ENCODE measurements at places on chromosomes 16 and 17.

DNA sequence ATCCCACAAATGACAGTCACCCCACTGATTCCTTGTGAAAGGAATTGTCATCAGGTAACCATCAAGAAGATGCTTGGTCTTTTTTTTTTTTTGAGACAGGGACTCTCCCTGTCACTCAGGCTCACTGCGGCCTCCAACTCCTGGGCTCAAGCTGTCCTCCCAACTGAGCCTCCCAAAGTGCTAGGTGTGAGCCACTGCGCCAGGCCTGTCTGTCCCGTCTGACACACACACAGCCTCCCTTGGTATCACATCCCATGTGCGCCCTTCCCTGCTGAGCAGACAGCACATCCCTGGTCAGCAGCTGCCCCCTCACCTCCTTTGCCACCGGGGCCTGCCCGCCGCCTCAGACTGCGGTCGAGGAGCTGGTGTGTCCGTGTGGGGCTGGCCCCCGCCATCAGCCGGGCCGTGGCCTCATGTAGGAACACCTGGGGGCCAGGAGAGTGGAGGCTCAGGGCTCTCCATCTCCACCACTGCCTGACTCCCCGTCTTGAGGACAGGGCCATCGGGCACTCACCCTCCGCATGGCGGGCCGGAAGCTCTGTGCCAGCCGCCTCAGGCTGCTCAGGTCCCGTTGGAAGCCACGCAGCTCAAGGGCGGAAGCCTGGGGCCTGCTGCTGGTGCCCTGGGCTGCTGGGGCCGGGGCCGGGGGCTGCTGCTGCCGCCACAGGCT lies 23.6 kb downstream of the SREBF1 start:
- no peak overlapping the region for H3K4me3 ChIP-seq
- H3K27me3 ChIP-seq: no peaks in the 10 kb centered on the region
- peaks cover 26% of the 10 kb centered on the region for H3K4me1 ChIP-seq
- peak overlapping the region; percentile 58 for H3K27ac ChIP-seq
- DNase-seq: no peak

DNA sequence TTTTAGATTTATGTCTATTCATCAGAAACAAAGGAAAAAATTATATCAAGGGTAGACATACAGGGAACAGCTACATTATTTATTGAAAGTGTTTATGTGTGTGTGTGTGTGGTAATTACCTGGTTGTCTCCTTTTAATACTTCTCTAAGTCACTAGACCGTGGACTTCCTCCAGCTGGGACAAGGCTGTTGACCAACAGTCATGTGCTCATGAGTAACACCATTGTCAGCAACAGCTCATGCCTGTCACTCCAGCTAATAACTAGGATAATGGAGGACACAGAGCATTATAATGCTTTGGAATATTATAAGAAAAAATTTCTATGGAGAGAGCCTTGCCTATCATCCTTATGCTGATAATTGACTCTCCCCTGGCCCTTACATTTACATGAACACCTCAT lies 125.3 kb upstream of the SALL1 start:
- no peaks in the 10 kb centered on the region for H3K36me3 ChIP-seq
- no peak overlapping the region for H3K4me3 ChIP-seq
- no peaks in the 10 kb centered on the region for H3K27me3 ChIP-seq
- H3K27ac ChIP-seq: no peak overlapping the region
- no peak for DNase-seq

- no peak for DNase-seq
- no peaks in the 10 kb centered on the region for H3K36me3 ChIP-seq
- no peak overlapping the region for H3K4me3 ChIP-seq
- no peak overlapping the region for H3K27ac ChIP-seq
- peaks cover 6% of the 10 kb centered on the region for H3K27me3 ChIP-seq
- H3K4me1 ChIP-seq: no peaks in the 10 kb centered on the region
Observed at GRCh38 chr17:8900626-8901585, 33.4 kb upstream of the PIK3R6 start.

GRCh38 chr16:89392881-89393737 lies 97.3 kb downstream of the ANKRD11 start:
- peaks cover 45% of the 10 kb centered on the region for H3K4me1 ChIP-seq
- H3K27ac ChIP-seq: no peak overlapping the region
- H3K36me3 ChIP-seq: peaks cover 28% of the 10 kb centered on the region
- H3K27me3 ChIP-seq: no peaks in the 10 kb centered on the region
- no peak for DNase-seq

- H3K27me3 ChIP-seq: no peaks in the 10 kb centered on the region
- no peak overlapping the region for H3K27ac ChIP-seq
- no peaks in the 10 kb centered on the region for H3K36me3 ChIP-seq
- no peaks in the 10 kb centered on the region for H3K4me1 ChIP-seq
Observed at GRCh38 chr16:83336603-83337002, 471.2 kb upstream of the HSBP1 start.

DNA sequence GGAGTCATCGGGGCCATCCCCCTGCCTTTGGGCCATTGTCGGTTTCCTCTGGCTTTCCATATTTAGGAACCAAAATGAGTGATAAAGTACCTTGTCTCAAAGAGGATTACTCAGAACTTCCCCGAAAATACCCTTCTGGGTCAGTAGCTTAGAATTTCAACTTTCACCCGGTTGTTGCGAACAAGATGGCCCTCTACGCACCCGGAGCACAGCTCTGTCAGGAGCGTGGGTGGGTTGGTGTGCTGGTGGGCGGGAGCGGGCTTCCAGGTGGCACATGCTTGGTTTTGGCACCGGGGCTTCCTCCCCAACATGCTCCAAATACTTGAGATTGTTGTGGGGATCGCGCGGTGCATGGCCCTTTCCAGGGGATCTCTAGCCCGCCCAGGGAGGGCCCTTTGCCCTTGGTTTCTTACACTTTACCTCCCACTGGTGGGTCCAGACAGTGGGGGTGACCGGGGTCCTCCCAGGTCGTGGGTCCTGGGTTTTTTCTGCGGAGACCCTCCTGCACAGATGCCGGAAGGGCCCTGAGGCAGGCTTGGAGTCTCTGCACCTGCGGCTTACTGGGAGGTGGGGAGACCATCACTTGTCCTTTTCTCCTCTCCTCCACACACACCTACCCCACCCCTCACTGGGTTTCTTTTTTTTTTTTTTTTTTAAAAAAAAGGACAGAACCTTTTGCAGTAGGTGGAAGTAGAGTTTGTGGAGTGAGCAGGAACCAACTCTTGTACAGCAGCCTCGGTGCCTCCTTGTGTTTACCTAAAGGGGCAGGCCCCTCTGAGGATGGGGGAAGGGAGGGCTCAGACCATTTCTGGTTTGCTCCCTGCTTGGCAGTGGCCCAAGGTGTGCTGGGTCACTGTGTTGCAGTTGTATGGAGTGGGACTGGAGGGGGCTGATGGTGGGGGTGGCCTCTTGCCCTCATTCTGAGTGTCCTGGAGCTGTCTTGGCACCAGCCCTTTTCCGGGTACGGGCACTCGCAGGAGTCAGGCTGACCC lies 142.1 kb downstream of the SEC14L1 start:
- H3K27me3 ChIP-seq: no peaks in the 10 kb centered on the region
- DNase-seq: peak; percentile 65
- peaks cover 7% of the 10 kb centered on the region for H3K36me3 ChIP-seq
- H3K4me3 ChIP-seq: peak overlapping the region; percentile 99
- peaks cover 63% of the 10 kb centered on the region for H3K4me1 ChIP-seq

- no peak overlapping the region for H3K27ac ChIP-seq
- no peak for DNase-seq
- H3K36me3 ChIP-seq: no peaks in the 10 kb centered on the region
- H3K4me1 ChIP-seq: peaks cover 79% of the 10 kb centered on the region
Observed at GRCh38 chr16:27321013-27321915, 7.5 kb downstream of the IL4R start.

DNA sequence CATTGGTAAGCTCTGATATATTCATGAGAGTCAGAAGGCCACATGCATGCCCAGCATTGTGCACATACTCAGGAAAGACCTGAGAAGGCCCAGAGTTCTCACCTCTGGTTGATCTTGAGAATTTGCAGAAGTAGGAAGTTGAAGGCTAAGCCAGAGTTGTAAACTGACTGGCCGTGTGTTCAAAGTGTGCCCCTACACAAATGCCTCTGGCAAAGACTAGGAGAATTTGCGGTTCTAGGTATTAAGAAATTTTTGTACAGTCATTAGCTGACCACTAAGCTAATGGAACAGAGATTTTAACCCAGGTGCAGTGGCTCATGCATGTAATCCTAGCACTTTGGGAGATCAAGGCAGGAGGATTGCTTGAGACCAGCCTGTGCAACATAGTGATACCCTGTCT lies 25.0 kb downstream of the FBXL20 start:
- no peak overlapping the region for H3K4me3 ChIP-seq
- H3K27ac ChIP-seq: no peak overlapping the region
- no peaks in the 10 kb centered on the region for H3K36me3 ChIP-seq
- no peaks in the 10 kb centered on the region for H3K4me1 ChIP-seq
- H3K27me3 ChIP-seq: no peaks in the 10 kb centered on the region
- DNase-seq: no peak

DNA sequence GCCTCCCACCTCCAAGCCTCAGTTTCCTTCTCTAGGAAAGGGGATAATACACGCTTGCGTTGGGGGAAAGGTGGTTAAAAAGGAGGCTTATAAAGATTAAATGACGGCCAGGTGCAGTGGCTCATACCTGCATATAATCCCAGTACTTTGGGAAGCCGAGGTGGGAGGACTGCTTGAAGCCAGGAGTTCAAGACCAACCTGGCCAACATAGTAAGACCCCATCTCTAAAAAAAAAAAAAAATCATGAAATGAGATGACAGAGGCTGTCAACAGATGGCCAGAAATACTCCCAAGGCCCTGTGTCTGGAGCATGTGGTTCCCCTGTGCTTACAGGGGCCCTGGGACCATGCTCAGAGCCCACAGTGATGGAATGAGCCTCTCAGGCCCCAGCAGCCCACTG lies 30.4 kb downstream of the RTN4RL1 start:
- H3K27ac ChIP-seq: no peak overlapping the region
- DNase-seq: no peak
- peaks cover 24% of the 10 kb centered on the region for H3K27me3 ChIP-seq
- H3K36me3 ChIP-seq: no peaks in the 10 kb centered on the region

DNA sequence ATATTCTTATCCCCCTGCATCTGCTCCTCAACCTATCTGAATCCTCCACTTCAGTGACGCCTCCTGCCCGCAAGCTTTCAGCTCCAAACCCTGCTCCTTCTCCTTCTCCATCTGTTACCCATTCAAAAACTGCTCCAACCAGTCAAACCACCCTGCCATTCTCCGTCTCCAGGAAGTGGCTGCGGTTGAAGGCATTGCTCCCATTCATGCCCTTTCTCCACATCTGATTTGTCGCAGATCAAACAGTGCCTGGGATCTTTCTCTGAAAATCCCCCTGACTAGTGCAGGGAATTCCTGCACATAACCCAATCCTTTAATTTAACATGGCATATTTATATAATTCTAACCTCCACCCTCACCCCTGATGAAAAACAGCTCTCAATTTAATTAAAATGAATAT lies 56.3 kb downstream of the SLFN5 start:
- DNase-seq: no peak
- H3K27ac ChIP-seq: no peak overlapping the region
- no peaks in the 10 kb centered on the region for H3K27me3 ChIP-seq
- no peaks in the 10 kb centered on the region for H3K36me3 ChIP-seq

- no peak overlapping the region for H3K4me3 ChIP-seq
- H3K36me3 ChIP-seq: no peaks in the 10 kb centered on the region
- peaks cover 36% of the 10 kb centered on the region for H3K4me1 ChIP-seq
- H3K27ac ChIP-seq: no peak overlapping the region
- peaks cover 2% of the 10 kb centered on the region for H3K27me3 ChIP-seq
- no peak for DNase-seq
Observed at GRCh38 chr16:10282367-10282766, 100.1 kb upstream of the GRIN2A start.

GRCh38 chr16:67163999-67164558 lies 466 bp upstream of the HSF4 start:
- peaks cover 39% of the 10 kb centered on the region for H3K4me1 ChIP-seq
- H3K27me3 ChIP-seq: peaks cover 38% of the 10 kb centered on the region
- no peaks in the 10 kb centered on the region for H3K36me3 ChIP-seq
- H3K27ac ChIP-seq: no peak overlapping the region
- H3K4me3 ChIP-seq: no peak overlapping the region

DNA sequence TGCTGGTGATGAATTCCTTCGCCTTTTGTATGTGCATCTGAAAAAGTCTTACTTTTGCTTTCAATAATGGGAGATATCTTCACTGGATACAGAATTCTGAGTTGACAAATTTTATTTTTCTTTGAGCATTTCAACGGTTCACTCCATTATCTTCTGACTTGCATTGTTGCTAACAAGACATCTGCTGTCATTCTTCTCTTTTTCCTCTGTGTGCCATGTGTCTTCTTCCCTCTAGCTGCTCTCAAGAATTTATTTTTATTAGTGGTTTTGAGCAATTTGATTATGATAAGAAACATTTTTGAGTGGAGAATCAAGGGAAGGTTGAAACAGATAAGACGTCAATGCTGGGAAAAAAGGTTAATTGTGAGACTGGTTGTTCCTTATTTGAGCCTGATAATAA lies 471.8 kb downstream of the CDH13 start:
- no peak overlapping the region for H3K4me3 ChIP-seq
- H3K4me1 ChIP-seq: no peaks in the 10 kb centered on the region
- H3K36me3 ChIP-seq: no peaks in the 10 kb centered on the region

DNA sequence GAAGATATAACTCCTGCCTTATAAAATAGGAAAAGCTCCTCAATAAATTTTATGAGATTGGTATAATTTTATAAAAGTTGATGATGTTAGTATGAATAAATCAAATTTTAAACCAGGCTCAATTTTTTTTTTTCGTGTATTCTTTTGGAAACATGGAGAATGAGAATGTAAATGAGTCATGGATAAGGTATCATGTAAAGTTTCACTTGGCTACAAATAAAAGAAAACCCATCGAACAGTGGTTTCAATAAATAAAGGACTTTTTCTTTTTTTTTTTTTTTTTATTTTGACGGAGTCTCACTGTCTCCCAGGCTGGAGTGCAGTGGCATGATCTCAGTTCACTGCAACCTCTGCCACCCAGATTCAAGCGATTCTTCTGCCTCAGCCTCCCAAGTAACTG lies 67.3 kb downstream of the PHKB start:
- peaks cover 11% of the 10 kb centered on the region for H3K4me1 ChIP-seq
- no peaks in the 10 kb centered on the region for H3K27me3 ChIP-seq
- H3K27ac ChIP-seq: no peak overlapping the region
- peaks cover 1% of the 10 kb centered on the region for H3K36me3 ChIP-seq

GRCh38 chr17:39769974-39770587 lies 32.3 kb downstream of the GRB7 start:
- peaks cover 48% of the 10 kb centered on the region for H3K27me3 ChIP-seq
- no peaks in the 10 kb centered on the region for H3K36me3 ChIP-seq
- H3K27ac ChIP-seq: no peak overlapping the region
- no peak overlapping the region for H3K4me3 ChIP-seq

All from HepG2 (cell line).